GM13976 (cell line): ENCODE measurements at places on chromosomes 12 and 14.

GRCh38 chr12:33349791-33350190 lies 89.8 kb downstream of the SYT10 start:
- no peak for DNase-seq

GRCh38 chr12:52602552-52602951 lies 1.3 kb upstream of the KRT72 start:
- DNase-seq, result no peak

DNA sequence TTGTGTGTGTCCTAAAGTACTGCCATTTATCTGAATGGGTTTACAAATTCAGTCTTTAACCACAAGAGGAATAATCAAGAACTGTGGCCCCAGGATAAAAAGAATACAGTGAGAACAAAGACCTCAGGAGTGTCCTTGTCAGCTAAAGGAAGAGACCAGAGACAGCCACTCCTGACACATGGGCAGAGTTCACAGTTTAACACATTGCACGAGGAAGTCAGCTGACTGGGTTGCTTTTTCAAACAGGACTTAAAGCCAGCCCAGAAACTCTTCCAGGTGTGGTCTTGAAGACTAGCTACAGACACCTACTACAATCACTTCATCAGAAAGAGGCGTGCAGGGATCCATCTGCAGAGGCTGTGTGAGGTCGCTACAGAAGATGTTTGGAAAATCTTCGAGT lies 42.8 kb downstream of the GNS start:
- no peak for DNase-seq

- no peak for DNase-seq
These were observed 161.0 kb downstream of the CNTN1 start for GRCh38 chr12:40853221-40853620.

DNA sequence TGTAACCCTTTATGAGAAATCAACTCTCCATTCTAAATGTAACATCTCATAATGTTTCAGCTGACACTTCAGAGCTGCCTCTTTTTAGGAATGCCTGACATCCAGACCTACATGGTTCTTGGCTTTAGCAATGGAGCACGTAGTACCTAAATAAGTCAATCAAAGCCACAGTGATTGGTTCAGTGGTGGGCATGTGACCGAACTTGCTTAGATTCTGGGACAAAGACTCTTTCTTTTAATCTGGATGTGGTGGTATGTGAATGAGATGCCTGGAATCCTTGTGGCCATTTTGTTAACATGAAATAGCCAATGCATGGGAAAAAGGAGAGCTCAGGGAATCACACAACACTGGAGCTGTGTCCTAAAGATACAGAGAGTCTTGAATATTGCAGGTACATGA lies 11.8 kb downstream of the GPR65 start:
- DNase-seq, result no peak

GRCh38 chr12:30748147-30748546 lies 6.6 kb downstream of the CAPRIN2 start:
- no peak for DNase-seq

DNA sequence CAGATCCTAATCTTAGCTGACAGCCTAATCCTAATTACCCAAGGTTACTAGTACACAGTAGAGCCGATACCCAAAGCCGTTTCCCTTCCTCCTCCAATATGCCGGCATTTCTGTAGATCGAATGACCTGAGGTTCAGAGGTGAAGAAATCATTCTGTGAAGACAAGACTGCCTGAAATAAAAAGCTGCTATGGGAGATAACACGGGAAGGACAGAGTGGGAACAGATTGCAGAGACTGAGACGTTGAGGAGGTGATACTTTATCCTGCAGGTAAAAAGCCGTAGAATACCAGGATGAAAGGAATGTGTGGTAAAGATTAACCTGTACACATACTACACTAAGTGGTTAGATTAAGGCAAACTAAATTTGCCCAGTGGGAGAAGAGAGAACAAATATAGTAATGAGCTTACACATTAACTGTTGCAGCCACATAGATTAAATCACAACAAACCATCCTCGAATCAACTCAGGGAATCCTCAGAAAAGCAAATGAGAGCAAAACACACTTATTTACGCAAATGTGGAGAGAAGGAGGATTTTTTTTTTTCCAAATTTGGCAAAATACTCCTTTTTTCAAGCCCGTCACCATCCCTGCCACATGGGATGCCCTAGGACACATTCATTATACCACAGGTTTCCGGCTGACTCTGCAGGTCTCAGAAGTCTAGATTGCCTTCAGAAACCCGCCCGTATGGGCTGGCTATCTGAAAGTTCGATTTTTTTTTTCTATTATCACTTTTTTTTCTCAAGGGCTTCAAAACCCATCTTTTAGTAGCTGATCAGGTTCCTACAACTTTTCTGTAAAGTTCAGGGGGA lies 188.0 kb downstream of the TTC8 start:
- DNase-seq, result no peak

DNA sequence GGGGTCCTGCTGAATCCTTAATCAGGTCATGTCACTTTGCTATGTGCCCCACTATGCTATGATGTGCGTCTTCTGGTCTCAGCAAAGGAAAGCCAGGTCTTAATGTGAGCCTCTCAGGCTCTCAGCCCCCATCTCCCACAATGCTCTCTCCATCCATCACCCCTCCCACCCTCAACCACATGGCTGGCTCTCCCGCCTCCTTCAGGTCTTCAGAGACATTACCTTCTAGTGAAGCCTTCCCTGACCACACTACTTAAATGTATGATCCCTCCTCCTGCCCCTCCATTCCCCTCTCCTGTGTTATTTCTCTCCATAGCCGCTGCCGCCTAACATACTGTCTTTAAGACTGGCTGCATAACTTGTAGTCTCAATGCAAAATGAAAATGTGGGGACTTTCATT lies 50.5 kb downstream of the KRT80 start:
- no peak for DNase-seq

GRCh38 chr12:90936230-90937005 lies 18.6 kb downstream of the CCER1 start:
- DNase-seq, result no peak

GRCh38 chr14:91186515-91187066 lies 57.9 kb downstream of the GPR68 start:
- DNase-seq, result no peak

- DNase-seq, result no peak
These were observed 320.6 kb downstream of the RAD51B start for GRCh38 chr14:68140076-68140741.

DNA sequence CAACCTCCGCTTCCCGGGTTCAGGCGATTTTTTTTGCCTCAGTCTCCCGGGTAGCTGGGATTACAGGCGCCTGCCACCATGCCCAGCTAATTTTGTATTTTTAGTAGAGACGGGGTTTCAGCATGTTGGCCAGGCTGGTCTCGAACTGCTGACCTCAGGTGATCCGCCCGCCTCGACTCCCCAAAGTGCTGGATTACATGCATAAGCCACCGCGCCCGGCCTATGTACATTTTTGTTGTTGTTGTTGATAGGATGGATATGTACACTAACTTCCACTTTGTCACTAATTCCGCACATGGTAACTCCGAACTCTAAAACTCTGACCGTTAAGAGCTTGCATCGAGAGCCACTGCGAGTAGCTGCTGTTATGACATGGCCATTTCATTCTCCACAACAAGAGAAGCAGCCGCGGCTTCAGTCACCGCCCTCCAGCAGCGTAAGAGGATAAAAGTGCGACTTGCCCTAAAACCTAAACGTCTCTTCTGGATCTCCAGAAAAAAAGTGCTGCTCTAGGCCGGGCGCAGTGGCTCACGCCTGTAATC lies 742 bp upstream of the MARS1 start:
- DNase-seq, result no peak

DNA sequence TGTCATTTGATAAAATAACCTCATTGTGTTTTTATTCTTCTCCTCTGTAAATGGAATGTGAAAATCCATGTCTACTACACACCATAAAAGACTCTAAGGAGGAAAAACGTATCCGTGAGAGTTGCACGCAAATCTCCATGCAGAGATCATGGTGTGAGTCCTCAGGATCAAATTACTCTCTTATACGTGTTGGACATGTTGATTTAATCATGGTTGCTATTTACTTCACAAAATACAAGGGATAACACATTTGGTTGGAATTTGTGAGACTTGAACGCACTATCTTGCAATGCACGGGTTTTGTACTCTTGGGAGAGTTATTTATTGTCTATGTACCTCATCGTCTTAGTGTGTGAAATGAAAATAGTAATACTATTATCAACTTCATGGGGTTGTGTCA lies 128.0 kb upstream of the RASSF8 start:
- DNase-seq, result no peak

DNA sequence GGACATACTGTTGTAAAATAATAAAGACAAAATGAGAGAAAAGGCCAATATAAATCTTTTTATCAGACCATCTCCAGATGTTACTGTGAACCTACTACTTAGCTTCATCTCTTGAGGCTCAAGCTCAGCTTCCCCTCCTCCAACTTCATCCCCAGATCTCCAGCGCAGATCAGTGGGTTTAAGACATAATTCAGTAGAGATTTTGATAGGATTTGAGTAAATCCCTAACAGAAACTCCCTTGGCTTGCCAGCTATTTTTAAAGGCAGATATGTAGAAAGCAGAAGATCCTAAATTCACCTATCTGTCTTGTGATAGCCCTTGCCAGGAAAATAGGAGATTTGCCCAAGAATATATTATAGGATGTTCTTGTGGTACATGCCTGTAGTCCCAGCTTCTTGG lies 236.7 kb downstream of the FBXL14 start:
- no peak for DNase-seq

DNA sequence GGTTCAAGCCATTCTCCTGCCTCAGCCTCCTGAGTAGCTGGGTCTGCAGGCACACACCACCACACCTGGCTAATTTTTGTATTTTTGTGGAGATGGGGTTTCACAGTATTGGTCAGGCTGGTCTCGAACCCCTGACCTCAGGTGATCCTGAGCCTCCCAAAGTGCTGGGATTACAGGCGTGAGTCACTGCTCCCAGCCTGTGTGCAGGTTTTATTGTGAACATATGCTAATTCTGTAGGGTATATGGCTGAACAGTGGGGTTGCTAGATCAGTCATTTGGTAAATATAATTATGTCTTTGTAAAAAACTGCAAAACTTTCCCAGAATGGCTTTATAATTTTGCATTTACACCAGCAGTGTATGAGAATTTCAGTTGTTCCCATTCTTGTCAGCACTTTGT lies 85.9 kb downstream of the RCOR1 start:
- no peak for DNase-seq

GRCh38 chr12:117485984-117486839 lies 124.8 kb upstream of the NOS1 start:
- DNase-seq, result no peak

GRCh38 chr14:92546347-92547053 lies 32.9 kb downstream of the RIN3 start:
- no peak for DNase-seq
